ENCODE measurements at places on chromosomes 12 and 14.

GRCh38 chr12:124715121-124715990 is 147.9 kb upstream of the NCOR2 start:
- DNase-seq = no peak

DNA sequence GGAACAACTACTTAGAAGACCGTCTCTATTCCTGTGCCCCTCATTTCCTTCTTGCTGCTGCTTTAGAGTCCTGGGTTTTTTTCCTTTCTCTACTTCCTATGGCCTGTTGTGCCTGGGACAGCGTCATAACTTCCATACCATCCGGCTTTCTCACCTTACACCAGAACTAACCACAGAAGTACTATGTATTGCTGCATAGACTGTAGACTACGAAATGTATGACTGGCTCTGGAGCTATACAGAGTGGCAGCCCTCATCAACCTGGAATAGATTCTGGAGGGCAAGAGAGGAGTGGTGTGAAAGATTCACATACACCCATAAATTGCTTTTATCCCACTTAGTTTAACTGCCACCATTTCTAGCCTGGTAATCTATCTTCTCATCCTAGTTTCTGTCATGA is 16.9 kb upstream of the SRP54 start:
- DNase-seq = no peak

- no peak for DNase-seq
Observed at GRCh38 chr14:74955229-74956026, at the start of gene PGF. Gene PGF (minus strand): TSS chr14:74955597. CDS start chr14:74955242, 355 bp downstream.

DNA sequence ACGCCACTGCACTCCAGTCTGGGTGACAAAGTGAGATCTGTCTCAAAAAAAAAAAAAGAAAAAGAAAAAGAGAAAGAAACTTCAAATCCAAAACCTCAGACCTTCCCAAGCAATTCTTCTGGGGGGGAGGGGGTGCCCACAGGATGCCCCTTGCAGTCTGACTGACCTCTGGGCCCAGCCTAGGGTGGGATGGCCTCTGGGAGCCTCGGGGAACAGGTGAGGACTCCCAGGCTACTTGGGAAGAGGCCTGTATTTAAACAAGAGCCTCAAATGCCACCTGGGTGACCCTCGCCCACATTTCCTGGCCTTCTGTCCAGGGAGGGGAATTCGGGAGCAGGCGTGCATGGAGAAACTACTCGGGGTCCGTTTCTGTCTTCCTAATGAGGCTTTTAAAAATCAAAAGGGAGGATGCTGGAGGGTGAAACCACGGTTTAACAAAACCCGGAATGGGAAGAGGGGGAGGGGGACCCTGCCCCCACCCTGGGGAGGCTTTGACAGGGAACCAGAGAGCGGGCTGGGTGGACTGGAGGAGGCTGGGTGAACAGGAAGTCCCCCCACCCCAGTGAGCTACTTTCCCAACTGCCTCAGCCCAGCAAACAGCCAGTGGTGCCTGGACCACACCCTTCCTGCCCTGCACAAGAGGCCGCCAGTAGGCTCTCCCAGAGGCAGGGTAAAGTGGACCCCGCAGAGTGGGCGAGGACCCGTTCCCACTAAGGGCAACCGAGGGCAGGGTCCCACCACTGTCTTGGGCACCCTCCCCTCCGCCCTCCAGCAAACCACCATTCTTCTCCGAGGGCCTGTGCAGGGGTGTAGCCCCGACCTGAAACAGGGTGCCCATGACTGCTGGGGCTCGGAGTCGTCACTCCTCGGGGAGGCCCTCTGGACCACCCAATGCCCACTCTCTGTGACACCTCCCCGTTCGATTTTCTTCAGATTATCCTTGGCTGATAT is 1.5 kb upstream of the FBRSL1 start:
- no peak for DNase-seq

DNA sequence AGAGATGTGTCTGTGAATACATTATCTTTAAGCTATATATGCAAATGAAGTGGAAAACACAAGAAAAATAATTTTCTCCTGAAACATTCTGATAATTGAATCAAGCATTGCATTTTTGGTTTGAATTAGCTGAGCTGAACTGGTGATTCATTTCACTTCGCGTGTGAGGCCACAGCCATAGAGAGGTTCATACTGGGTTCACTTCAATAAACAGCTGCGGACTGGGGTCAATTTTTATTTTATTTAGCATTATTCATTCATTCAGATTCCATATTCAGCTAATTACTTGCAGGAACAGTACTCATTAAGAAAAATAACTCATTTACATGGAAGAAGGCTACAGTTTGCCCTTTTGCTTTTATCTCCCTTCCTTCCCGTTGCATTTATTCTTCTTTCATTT is 195.2 kb upstream of the LRIG3 start:
- no peak for DNase-seq

- DNase-seq = no peak
Observed at GRCh38 chr12:75479963-75480461, 543 bp upstream of the GLIPR1 start.

DNA sequence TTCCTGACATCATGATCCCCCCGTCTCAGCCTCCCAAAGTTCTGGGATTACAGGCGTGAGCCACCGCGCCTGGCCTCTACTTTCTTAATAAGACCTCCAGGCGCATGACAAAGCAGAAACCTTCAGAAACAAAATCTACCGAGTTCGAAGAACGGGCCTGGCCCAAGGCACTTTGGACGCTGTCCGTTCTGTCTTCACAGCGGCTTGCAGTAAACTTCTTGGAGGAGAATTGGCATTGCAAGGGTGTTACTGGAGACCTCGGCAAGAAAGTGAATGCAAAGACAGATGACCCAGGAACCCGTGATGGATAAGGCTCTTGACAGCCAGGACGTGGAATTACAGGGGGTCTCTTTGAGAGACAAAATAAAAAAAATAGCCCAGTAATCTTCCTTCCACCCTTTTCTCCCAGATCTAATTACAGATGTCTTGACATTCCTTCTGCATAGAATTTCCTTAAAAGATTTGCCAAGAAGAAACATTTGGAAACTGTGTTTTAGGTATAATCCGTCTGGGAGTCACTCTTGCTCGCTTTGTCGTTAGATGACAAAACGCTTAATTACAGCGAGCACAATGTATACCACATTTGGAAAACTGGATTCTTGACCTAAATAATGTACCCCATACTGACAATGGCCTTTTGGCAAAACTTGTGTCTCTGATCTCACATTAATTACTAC is 83.2 kb upstream of the TBX3 start:
- DNase-seq = no peak

DNA sequence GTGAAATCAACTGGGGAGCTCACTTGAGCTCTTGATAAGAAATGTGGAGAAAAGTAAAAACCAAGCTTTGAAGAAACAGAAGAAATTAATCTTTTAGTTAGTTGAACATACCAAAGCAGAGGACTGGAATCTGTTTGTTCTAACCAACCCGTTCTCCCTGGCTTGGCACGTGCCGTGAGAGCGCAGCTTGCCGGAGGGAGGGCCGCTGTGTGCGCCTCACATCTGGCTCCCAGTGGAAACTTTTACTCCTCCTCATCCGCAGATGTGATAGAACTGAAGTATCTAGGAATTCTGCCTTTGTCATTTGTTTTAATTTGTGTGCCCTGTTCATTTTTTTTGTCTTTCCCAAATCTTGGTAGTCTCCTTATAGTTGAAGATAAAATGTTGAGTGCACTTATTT is 64.9 kb downstream of the DDX51 start:
- DNase-seq = no peak

DNA sequence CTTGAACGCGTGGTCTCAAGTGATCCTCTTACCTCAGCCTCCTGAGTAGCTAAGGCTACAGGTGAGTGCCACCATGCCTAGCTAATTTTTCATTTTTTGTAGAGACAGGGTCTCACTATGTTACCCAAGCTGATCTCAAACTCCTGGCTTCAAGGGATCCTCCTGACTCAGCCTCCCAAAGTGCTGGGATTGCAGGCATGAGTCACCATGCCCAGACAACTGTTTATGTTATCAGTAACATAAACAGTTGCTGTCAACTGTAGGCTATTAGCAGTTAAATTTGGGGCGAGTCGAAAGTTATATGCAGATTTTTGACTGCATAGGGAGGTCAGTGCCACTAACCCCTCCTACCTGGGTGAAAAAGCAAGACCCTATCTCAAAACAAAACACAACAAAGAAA is 26.2 kb upstream of the LRRK2 start:
- DNase-seq = no peak

DNA sequence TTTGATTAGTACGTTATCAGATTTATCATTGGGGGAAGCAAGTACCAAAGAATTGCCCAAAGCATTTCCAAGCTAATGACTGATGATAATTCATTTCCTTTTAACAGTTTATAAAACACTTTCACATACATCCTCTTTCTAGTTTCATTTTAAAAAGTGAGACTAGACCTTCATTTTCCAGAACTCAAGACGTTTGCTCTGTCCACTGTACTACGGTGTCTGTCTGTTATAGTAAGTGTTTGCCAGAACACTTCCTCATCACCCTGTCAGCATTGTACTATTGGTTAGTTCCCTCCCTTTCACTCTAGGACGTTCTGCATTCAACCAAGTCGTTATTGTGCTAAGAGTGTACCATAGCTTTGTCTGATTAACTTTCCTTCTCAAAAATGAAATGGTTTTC is 81.7 kb upstream of the TMEM263 start:
- DNase-seq = no peak
